Sigmoid colon (tissue), 7 donors: ENCODE measurements at places on chromosomes 7 and 10. TPM values are rescaled to one million over a fixed set of nuclear protein-coding genes. Genes with fewer than 3 reads are reported as not detected.
A peak's percentile ranks its signal among the peaks of the same experiment; 100 is the strongest.

GRCh38 chr10:80459047-80459865 is 5.1 kb downstream of the TSPAN14 start:
- no peaks in the 10 kb centered on the region for H3K36me3 ChIP-seq
- peak overlapping the region; percentile 74 for H3K27ac ChIP-seq
- H3K27me3 ChIP-seq = no peaks in the 10 kb centered on the region
- no peaks in the 10 kb centered on the region for H3K4me1 ChIP-seq

- H3K36me3 ChIP-seq = no peaks in the 10 kb centered on the region
- DNase-seq = no peak
- no peaks in the 10 kb centered on the region for H3K27me3 ChIP-seq
- H3K4me1 ChIP-seq = no peaks in the 10 kb centered on the region
- no peak overlapping the region for H3K4me3 ChIP-seq
- no peak overlapping the region for H3K27ac ChIP-seq
Observed at GRCh38 chr7:29207162-29207801, 12.7 kb downstream of the CHN2 start.

GRCh38 chr10:90227217-90227656 is 525.8 kb downstream of the KIF20B start:
- no peaks in the 10 kb centered on the region for H3K27me3 ChIP-seq
- no peaks in the 10 kb centered on the region for H3K4me1 ChIP-seq
- no peak overlapping the region for H3K4me3 ChIP-seq
- no peaks in the 10 kb centered on the region for H3K36me3 ChIP-seq
- H3K27ac ChIP-seq = no peak overlapping the region

DNA sequence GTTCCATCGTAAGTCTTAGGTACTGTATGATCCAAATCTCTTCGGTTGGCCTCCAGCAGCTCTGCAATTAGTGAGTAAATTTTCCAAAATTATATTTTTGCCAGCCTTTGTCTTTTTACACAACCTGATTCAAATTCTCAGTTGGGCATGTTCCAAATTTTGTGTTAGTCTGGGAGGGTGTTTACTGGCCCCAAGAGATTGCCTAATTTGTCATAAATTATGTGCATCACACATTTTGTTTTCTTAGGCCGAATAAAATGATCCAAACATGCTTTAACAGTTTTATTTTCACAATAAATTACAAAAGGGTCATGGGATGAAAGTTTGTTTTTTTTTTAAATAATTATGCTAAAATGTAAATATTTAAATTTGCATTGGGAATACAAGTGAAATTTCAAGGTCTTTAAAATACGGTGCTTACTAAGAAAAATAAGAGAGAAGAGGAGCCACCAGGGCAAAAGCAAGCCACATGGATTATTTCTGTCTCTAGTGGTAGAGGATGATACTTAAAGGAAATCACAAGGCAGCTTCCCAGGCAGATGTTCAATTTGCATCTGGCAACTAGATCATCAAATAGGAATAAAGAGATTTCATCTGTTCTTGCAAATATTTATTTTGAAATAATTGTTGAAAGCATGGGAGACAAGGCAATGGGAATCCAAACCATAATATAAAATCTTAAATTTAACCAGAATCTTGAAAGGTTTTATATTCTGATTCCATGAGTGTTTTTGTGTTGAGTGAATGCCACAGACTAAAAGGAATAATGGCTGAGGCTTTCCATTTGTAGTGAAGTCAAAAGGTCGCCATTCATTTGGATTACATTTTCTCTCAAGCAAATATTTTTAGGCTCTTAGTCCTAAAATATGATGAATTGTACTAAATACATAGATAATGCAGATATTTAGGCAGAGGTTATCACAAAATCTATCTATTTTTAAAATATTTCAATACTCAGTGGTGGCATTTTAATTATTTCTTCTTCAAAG is 111.1 kb downstream of the MDFIC start:
- H3K4me1 ChIP-seq = no peaks in the 10 kb centered on the region
- DNase-seq = no peak
- no peak overlapping the region for H3K27ac ChIP-seq

DNA sequence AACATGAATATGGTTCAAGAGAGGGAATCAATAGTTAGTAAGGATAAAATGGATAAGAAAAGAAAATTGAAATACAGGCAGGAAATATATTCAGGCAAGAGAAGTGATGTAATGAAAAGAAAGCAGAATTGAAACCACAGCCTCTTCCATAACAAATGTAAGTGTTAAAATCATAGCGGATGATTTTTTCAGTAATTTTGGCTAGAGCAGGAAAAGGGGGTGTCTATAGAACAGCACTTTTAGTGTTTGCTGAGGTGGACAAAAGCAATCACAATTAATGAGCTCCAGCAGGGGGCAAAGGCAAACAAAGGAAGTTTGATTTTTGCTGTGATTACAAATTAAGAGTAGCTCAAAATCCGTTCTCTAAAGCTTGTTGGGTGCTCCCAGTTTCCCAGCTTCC is 79.0 kb downstream of the TRIL start:
- H3K36me3 ChIP-seq = no peaks in the 10 kb centered on the region
- H3K4me1 ChIP-seq = no peaks in the 10 kb centered on the region
- DNase-seq = no peak
- no peak overlapping the region for H3K4me3 ChIP-seq
- no peaks in the 10 kb centered on the region for H3K27me3 ChIP-seq
- H3K27ac ChIP-seq = no peak overlapping the region

DNA sequence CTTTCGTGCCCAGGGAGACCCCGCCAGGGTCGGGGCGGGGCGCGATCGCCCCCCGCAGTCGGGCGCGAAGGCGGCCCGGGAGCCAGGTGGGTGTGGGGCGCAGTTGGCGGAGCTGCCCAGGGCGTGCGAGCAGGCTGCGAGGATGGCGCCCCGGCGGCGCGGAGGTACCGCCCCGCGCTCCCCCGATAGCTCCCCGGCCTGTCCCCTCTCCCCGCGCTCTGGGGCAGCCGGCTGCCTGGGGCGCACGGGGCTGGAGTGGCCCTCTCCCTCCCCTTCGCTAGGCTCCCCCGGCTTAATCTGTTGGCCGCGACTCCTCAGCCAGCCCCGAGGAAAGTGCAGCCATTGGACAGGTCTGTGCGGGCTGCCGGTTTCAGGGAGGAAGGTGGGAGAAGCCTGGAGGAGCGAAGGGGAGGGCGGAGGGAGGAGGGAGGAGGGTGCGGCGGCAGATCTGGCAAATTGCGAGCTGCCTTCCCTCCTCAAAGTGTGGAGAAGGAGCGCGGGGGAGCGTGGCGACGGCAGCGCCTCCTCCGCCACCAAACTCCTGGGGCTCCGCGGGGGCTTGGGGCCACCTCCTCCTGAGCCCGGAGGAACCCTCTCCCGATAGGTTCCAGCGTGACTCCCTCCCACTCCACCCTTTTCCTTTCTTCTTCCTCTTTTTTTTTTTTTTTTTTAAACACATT is 361 bp upstream of the PLXDC2 start:
- peak overlapping the region; percentile 87 for H3K27ac ChIP-seq
- peak; percentile 91 for DNase-seq
- H3K4me1 ChIP-seq = peaks cover 11% of the 10 kb centered on the region
- peak overlapping the region; percentile 87 for H3K4me3 ChIP-seq
- peaks cover 35% of the 10 kb centered on the region for H3K27me3 ChIP-seq

DNA sequence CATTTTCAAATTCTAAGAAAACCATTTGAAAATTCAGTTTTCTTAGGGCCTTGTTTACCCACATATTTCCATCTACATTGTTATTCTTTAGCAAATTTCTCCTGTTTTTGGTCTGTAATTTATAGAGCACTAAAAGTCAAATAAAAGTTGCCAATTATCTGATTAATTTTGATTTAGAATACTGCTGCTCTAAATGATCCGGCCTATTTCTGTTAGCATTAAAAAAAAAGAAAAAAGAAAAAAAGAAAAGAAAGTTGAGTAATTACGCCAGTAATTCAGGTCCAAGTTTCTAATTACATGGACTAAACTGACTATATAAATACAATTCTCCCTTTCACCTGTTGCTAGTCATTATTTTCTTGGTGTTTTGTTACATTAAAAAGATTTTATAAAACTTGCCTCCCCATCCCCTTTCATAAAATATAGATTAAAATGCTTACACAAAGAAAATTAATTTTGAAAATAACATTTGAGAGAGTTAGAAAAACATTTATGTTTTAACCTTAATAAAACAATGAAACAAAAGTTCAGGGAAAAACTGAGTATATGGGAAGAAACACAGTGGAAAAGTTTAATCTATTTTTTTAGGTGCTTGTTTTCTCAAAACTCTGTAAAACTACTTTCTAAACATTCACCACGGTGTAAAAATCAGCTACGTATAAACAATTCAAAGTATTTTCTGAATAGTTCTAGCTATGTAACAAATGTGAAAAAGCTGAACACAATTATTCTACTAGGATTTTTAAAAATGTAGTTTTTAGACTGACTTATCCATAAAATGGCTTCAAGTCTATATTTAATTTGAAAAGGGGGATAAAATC is 6.8 kb upstream of the COMMD3 start:
- H3K36me3 ChIP-seq = no peaks in the 10 kb centered on the region
- no peak for DNase-seq

- no peaks in the 10 kb centered on the region for H3K36me3 ChIP-seq
- no peak for DNase-seq
- H3K27me3 ChIP-seq = no peaks in the 10 kb centered on the region
- no peak overlapping the region for H3K4me3 ChIP-seq
Observed at GRCh38 chr10:96960872-96961271, 128.8 kb downstream of the LCOR start.

DNA sequence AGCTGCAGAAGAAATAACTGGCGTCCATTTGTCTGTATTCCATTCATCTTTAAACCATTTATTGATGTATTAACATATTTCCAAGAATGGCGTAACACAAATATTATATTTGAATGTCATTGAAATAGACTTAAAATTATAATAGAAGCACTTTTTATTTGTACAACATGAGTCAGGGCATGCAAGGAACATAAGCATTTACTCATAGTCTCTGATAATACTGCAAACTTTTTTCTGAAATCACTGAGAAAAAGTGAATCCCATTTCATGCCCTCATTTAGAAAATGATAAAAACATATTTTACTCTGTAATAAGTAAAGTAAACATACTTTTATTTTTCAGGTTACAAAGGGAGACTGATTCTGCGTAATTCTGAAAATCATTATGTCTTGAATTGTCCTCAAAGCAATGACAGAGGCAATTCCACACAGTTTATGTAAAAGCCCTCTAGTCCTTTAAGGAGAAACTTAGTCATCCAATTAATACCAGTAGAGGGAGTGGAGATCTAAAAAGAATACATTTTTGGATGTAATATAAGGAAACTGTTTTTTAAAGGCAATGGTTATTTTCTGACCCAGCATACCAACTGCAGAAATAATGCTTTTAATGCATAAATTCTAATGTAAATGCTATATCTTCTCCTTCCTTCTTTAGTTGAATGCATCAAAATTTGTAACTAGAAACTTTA is 58.1 kb downstream of the AGMO start:
- no peaks in the 10 kb centered on the region for H3K4me1 ChIP-seq
- H3K36me3 ChIP-seq = no peaks in the 10 kb centered on the region
- DNase-seq = no peak
- no peaks in the 10 kb centered on the region for H3K27me3 ChIP-seq

DNA sequence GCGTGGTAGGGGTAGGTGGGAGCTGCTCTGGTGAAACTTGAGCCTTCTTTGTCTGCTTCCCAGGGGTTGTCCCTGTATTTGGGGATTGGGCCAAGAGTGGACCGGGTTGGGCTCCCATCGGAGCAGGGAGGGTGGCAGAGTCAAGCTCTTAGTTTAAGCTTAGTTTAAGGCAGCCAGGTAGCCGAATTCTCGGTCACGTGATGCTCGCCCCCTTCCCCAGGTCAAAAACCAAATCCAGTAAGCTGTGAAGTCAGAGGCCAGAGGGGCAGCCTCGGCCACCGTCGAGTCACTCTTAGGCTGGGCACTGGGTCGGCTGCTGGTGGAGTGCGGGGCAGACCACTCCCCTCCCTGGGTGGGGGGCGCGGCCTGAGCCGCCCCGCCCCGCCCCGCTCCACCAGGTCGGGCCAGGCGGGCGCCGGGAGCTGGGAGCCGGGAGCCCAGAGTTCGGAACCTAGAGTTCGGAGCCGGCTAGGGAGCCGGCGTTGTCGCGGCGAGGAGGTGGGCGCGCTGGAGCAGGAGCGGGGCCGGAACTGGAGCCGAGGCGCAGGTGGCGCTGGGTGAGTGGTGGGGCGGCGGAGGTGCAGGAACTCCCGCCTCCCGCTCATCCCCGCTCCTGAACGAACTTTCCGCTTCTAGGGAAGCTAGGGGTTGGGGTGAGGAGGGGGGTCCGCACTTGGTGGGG is 2.8 kb upstream of the LZTS2 start:
- H3K4me1 ChIP-seq = peaks cover 31% of the 10 kb centered on the region
- peak; percentile 75 for DNase-seq
- H3K27me3 ChIP-seq = no peaks in the 10 kb centered on the region
- H3K36me3 ChIP-seq = peaks cover 4% of the 10 kb centered on the region
- peak overlapping the region; percentile 80 for H3K4me3 ChIP-seq

DNA sequence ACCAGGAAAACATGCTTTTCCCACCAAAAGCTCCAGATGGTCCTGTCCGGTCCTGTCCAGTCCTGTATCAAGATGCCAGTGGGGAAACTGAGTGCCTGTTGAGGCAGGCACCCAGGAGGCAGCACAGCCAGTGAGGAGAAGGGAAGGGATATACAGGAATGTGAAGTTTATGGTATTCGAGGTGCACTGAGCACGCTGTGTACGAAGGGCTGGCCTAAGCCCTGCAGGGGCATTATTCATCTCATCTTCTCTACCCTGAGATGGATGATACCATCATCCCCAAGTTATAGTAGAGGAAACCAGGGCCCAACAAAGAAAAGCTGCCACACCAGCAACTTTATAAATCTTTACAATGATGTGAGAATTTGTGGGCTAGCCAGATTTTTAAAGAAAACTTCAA is 23.4 kb upstream of the FXYD4 start:
- no peak for DNase-seq
- no peaks in the 10 kb centered on the region for H3K36me3 ChIP-seq
- no peak overlapping the region for H3K4me3 ChIP-seq
- no peak overlapping the region for H3K27ac ChIP-seq

GRCh38 chr7:5210751-5211338 is 20.8 kb downstream of the WIPI2 start:
- H3K36me3 ChIP-seq = peaks cover 25% of the 10 kb centered on the region
- H3K27ac ChIP-seq = no peak overlapping the region
- H3K27me3 ChIP-seq = no peaks in the 10 kb centered on the region
- no peak overlapping the region for H3K4me3 ChIP-seq
- H3K4me1 ChIP-seq = peaks cover 10% of the 10 kb centered on the region
- DNase-seq = peak; percentile 56

GRCh38 chr7:132703742-132704141 is 127.5 kb upstream of the PLXNA4 start:
- H3K4me1 ChIP-seq = no peaks in the 10 kb centered on the region
- no peak overlapping the region for H3K27ac ChIP-seq
- H3K4me3 ChIP-seq = no peak overlapping the region
- no peak for DNase-seq
- no peaks in the 10 kb centered on the region for H3K27me3 ChIP-seq

- H3K27me3 ChIP-seq = no peaks in the 10 kb centered on the region
- H3K4me1 ChIP-seq = no peaks in the 10 kb centered on the region
- no peaks in the 10 kb centered on the region for H3K36me3 ChIP-seq
- H3K4me3 ChIP-seq = no peak overlapping the region
- H3K27ac ChIP-seq = no peak overlapping the region
Observed at GRCh38 chr7:24057243-24057642, 226.7 kb upstream of the NPY start.

Gene NEUROG3
- total RNA-seq = not detected

Gene INMT
- total RNA-seq = 13.0 TPM

Gene HOXA4
- total RNA-seq = 2.0 TPM

Gene NYAP1
- total RNA-seq = 1.1 TPM

Gene SPDYE6
- total RNA-seq = not detected

Gene FFAR4
- total RNA-seq = not detected

Gene FIGNL1
- total RNA-seq = 7.5 TPM

Gene ANKRD7
- 0.71 TPM for total RNA-seq

Gene OR6V1
- not detected for total RNA-seq

Gene CC2D2B
- total RNA-seq = 1.5 TPM

Gene CWF19L1
- total RNA-seq = 17.1 TPM
